ENCODE measurements at places on chromosomes 2 and 18.

DNA sequence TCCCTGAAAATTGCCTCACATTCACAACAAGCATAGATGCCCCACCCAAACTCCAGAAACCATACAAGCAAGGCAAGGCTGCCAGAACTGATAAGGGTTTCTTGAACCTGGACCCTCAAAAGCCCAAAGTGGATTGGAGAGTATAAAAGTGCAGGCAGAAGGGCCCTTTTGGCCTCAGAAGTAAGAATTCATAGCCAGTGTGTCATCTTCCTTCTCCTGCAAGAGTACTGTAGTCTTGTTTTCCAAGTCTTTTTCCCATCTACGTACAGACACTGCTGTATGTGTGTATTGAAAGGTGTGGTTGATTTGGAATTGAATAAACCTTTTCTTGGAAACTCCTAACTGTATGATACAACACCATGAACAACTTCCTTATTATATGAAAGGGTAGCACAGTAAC lies 46.8 kb downstream of the ZC3H15 start:
- no peak for DNase-seq

- DNase-seq: no peak
Measured at GRCh38 chr18:24669015-24669414, 208.6 kb downstream of the HRH4 start.

- DNase-seq: no peak
Measured at GRCh38 chr2:120802158-120802557, 66.5 kb downstream of the GLI2 start.

- DNase-seq: no peak
Measured at GRCh38 chr2:215479536-215480240, 43.8 kb upstream of the FN1 start.

- no peak for DNase-seq
Measured at GRCh38 chr2:45269149-45269793, 260.0 kb upstream of the SIX2 start.

DNA sequence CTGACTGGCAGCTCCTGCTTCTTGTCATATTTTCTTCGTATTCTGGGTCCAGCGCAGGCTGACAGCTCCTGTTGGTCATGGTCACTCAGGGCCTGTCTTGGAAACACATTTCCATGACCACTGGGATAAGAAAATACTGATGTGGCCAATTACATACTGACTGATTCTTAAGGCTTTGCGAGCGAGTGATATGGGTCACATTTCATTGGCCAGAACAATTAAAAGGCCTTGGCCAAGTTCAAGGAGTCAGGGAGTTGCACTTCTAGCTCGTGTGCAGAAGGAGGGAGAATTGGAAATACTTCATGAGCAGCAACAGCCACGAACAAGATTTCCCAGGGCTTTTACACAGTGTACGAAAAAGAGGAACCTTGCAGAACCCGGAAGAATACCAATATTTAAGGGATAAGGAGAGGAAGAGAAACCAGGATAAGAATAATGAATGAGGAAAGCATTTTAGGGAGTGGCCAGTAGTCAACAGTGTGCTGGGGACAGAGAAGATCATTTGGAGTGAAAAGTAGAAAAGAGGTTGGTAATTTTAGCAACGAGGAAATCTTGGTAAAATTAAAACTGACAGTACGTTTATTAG lies 149.5 kb downstream of the ATP9B start:
- no peak for DNase-seq

DNA sequence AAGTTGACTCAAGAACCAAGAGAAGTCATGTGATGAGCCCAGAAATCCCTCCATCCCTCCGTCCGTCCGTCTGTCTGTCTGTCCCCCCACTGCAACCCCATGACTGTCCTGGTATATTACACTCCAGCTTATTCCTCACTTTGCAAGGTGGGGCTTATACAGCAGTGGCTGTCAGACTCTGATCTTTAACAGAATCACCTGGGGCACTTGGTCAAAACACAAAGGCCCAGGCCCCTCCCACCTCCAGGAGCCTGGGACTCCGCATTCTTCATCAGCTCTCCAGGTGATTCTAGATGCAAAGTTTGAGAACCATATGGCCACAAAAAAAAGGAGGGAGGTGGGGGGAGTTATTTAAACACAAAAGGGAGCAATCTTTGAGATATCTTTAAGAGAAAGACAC lies 61.4 kb downstream of the MYO5B start:
- no peak for DNase-seq

GRCh38 chr2:191105082-191105481 lies 45.7 kb downstream of the STAT4 start:
- DNase-seq: no peak

- DNase-seq: peak; percentile 58
Measured at GRCh38 chr2:8488001-8488738, 193.7 kb upstream of the ID2 start.
